Spinal cord (tissue), 10 donors: ENCODE measurements at places on chromosomes 3 and 15.

GRCh38 chr3:8458238-8458661 lies 43.4 kb upstream of the LMCD1 start:
- DNase-seq, result no peak

DNA sequence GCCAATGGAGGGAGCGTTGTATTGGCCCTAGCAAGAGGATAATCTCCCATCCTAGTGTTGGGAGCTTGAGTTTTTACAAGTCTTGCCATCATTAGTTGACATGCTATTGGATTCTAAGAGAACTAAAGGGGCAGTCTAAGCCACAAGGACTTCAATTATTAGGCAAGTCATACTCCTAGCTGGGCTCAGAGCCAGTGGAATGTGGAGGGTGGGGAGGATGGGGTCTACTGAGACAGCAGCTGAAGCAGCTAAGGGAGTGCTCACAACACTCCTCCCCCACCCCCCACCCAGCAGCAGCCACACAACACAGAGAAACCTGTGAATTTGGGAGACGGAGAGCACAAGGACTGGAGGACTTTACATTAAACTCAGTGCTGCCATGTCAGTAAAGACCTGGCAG lies 27.9 kb downstream of the FRG2C start:
- DNase-seq, result peak; percentile 27

GRCh38 chr3:50351323-50351697 lies 648 bp downstream of the CYB561D2 start:
- DNase-seq, result no peak

GRCh38 chr3:13134879-13135206 lies 61.6 kb upstream of the IQSEC1 start:
- no peak for DNase-seq

DNA sequence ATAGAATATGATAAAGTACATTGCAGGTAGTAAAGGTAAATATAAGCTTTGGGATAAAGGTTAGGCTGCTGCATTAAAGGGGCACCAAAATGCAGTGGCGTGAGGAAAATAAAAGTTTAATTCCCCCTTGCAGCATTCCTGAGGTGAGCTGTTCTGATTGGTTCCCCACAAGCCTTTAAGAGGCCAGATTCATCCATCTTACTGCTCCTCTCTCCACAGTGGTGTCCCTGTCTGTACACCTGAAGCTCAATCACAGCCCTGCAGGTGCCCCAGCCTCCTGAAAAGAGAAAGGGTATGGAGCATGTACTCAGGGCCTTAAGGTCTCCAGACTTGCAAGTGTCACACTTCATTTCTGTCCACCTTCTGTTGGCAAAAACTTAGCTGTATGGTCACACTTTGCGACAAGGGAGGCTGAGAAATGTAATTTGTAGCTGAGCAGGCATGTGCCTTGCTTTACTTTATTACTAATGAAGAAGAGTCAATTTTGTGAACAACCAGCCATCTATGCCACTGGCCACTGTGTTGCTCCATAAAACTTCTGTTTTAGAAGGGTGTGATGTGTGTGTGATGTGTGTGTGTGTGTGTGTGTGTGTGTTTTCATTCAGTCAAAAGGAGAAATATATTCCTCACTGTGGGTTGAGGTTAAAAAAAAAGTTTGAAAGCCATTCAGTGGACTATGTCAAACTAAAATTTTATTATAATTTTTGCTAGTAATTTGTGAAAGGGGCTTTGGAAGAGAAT lies 12.8 kb downstream of the LACTB start:
- no peak for DNase-seq

DNA sequence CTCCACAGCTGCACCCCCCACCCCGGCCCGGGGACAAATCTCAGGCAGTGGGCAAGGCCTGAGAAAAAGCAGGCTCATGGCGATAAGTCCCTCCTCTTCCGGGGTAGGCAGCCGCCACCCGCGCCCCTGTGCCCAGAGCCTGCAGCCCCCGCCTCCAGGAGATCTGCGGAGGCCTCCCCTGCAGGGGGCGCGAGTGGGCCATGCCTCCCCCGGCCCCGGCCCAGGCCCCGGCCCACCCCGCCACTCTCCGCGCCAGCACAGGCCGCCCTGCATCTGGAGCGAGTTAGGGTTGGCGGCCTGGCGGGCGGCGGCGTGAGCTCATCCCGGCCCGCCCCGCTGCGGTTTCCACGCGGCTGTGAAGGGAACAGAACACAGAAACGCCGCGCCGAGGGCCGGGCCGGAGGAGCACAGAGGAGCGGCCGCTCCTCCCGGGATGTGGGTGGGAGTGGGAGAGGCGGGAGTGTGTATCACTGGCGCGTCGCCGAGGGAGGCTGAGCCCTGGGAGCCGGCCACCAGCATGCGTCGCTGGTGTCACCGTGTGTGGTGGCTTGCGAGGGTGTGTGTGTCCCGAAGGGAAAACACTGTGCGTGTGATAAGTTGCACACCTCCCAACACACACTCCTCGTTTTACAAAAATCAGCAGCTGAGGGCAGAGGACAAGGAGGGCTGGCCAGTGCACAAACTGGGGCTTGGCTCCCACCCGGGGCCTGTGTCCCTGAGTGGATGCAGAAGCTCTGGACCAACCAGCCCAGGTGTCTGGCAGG lies 17.2 kb downstream of the MYL3 start:
- DNase-seq, result peak; percentile 93

DNA sequence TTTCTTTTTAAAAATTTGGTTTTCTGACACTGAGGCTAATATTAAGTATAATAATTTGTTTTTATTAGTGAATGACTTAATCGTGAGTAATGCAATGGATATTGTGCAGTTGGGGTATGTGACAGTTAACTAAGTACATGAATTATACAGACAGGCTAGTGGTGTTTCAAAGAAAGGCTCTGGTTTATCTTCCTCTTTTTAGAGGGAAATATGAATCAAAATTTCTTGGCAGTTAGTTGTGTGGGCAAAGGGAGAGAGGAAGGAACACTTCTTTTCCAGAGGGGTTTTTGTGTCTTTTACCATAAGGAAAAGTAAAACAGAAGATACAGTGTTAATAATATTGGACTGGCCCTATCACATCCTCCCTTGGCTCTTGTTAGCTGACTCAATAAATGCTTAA lies 2.7 kb downstream of the ZNF654 start:
- DNase-seq, result no peak

DNA sequence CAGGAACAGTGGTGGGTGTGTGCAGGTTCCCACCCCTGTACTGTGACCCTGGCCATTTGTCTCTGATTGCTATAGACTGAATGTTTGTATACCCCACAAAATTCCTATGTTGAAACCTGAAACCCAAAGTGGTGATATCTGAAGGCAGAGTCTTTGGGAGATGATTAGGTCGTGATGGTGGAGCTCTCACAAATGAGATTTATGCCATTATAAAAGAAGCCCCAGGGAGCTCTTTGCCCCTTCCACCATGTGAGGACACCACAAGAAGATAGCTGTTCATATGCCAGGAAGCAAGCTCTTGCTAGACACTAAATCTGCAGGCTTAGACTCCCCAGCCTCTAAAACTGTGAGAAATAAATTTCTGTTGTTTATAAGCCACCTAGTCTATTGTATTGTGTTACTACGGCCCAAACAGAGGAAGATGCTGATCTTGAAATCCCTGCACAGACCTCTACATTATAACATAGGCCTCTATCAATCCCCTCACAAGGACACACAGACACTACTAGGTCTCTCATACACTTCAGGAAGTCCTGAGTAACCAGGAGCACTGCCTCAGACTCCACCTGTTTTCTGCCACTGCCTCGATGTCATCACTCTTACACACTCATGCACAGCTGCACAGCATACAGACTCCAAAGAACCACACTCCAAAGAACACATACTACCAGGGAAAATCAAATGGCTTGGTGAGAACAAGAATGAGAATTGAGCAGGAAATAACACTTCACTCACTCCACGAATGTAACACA lies 14.7 kb downstream of the IGSF11 start:
- DNase-seq, result no peak

- no peak for DNase-seq
Measured at GRCh38 chr15:36897834-36898233, 202.5 kb downstream of the MEIS2 start.

- DNase-seq, result no peak
Measured at GRCh38 chr3:174957551-174958001, 98.4 kb downstream of the NAALADL2 start.

DNA sequence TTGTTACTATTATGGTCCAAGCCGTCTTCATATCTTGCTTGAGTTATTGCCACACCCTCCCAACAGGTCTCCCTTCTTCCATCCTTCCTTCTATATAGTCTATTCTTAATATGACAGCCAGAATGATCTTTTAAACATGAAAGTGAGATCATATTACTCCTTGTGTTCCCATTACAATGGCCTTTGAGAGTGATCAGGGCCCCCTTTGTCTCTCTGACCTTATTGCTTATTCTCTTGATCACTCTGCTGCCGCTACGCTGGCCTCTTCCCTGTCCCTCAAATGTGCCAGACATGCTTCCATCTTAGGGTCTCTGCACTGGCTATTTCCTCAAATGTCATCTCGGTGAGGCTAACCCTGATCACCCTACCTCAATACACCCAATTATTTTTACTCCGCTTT lies 38.1 kb downstream of the UBE2E2 start:
- no peak for DNase-seq

DNA sequence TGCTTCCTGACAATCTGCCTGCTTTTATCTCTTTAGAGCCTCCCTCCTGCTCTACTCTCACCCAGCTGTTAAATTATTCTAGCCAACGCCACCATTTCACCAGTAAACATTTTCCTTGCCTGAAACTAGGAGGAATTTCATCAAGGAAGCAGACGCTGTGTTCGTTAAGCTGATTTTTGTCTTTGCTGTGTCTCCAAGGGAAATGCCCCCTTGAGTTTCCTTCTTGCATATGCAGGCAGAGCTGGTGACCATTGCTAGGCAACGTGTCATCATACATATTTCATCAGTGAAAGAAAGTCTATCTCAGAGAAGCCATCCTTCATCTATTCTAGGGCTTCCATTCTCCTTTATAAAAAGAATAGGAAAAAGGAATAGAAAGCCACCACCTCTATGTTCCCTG lies 87.0 kb upstream of the ST8SIA2 start:
- peak; percentile 88 for DNase-seq

DNA sequence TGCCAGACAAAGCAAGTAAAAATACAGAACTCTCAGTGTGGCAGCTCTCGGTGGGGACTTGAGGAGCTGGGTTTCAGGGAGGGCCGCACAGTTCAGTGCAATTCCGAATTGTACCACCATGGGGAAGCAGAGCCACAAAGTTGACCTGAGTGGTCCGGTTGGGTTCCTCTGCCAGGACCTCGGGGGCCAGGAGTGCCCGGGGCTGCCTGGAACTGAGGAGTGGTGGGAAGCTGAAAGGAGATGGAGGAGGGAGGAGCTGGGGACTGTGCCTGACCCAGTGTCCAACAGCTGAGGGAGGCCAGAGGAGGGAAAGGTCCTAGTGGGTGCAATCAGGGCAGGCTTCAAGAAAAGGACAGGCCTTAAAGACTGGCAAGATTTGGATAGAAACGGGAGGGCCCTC lies 32.2 kb upstream of the TRH start:
- DNase-seq, result peak; percentile 71

GRCh38 chr15:101067660-101068522 lies 148.7 kb downstream of the LRRK1 start:
- DNase-seq, result no peak
